ENCODE measurements at places on chromosomes 11 and 22. TPM values are rescaled to one million over a fixed set of nuclear protein-coding genes. Genes with fewer than 3 reads are reported as not detected.

GRCh38 chr11:90192869-90193582 is 29.8 kb downstream of the CHORDC1 start:
- no peak for DNase-seq

YPEL1 gene
- 0.34 TPM for total RNA-seq

LSP1 gene
- total RNA-seq: 262 TPM

- no peak for DNase-seq
Observed at GRCh38 chr11:125201525-125202141, 37.1 kb downstream of the PKNOX2 start.

All from activated T-helper 1 cell treated with anti-CD3 and anti-CD28 coated beads, Interleukin-12 subunit alpha, Interleukin-12 subunit beta, Interleukin-2, Interleukin-4 antibody, amounts not matched to agents 30 ng/mL and 10 ng/mL and 1 ng/mL, durations not matched to agents 14 hours and 24 hours and 36 hours (primary cell).